ENCODE measurements at places on chromosomes 1 and 21.

- DNase-seq, result no peak
These were observed 862 bp upstream of the ID3 start for GRCh38 chr1:23559985-23560741.

- DNase-seq, result no peak
These were observed 71.1 kb downstream of the RABGAP1L start for GRCh38 chr1:174230399-174230798.

DNA sequence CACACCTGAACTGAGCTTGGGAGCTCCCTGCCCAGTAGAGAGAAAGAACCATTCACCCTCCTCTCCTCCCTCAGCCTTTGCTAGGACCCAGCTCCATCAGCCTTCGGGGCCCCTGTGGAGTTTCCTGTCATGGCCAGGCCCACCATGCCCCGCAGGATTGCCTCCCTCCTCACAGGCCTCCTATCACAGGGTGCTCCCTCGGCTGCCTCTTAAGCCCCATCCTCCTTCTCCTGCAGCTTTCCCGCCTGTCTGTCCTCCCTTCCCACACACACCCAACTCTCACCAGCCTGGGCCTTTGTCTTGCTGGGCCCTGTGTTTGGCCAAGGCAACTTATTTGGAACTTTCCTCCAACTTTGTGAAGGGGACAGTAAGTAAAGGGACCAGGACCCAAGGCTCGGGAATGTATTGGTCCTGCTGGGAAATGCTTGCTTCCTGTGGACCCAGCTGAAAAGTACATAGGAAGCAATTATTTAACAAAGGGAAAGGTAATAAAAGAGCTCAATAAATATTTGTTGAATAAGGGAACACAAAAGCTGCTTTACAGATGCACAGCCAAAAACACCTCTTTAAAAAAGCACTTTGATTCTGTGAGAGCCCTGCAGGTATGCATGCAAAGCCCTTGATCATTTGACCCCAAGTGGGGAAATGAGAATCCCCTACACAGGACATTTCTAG lies 31.6 kb upstream of the TENT5C start:
- DNase-seq, result no peak

DNA sequence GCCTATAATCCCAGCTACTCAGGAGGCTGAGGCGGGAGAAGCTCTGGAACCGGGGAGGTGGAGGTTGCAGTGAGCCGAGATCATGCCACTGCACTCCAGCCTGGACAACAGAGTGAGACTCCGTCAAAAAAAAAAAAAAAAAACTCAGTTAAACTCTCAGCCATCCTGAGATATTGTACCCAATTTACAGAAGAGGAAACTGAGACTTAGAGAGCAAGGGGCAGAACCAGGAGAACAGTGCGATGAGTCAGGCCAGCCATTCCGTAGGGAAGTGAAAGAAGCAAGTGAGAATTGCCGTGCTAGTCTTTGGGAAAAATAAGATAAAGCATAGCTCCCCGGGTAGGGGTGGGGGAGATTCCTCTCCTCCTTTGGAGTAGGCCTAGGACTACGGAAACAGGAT lies 69.7 kb downstream of the SETD4 start:
- DNase-seq, result no peak

GRCh38 chr1:119582801-119583200 lies 65.3 kb downstream of the ZNF697 start:
- no peak for DNase-seq

GRCh38 chr1:64404202-64404601 lies 65.7 kb upstream of the CACHD1 start:
- DNase-seq, result no peak
